ENCODE measurements at places on chromosomes 7 and 10. TPM values are rescaled to one million over a fixed set of nuclear protein-coding genes. Genes with fewer than 3 reads are reported as not detected.
A peak's percentile ranks its signal among the peaks of the same experiment; 100 is the strongest.

GRCh38 chr7:70529914-70530585, 601.9 kb upstream of the GALNT17 start:
- no peak for DNase-seq

GRCh38 chr7:112985377-112985987, 101.1 kb downstream of the GPR85 start:
- peak; percentile 77 for DNase-seq

- DNase-seq, result no peak
These were observed 34.7 kb upstream of the CFAP46 start for GRCh38 chr10:132977076-132977475.

Gene ARHGAP21
- polyA plus RNA-seq, result 26.4 TPM

- peak; percentile 71 for DNase-seq
These were observed at the start of gene INA for GRCh38 chr10:103276896-103277712. Gene INA, plus strand, starts transcription at chr10:103277138. Its CDS starts 74 bp downstream, at chr10:103277212.

Gene MOGAT3
- polyA plus RNA-seq, result not detected

Gene DGKB
- 0.43 TPM for polyA plus RNA-seq

DNA sequence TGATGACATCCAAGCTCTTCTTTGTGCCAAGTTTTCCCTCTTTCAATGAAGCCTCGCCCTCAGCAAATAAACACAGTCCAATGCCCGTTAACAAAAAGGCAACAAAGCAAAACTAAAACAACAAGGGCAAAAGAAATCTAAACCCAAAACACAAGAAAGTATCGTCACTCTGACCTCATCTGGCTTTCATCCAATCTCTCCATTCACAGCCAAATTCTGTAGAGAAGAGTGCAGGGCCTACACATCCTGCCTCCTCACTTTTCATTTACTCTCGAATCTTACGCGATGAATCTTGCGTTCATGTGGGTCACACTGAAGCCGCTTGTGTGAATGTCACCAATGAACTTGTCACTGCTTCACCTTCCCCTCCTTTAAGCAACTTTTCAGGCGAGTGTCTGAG, 15.9 kb upstream of the AKR1E2 start:
- DNase-seq, result no peak
